ENCODE measurements at places on chromosomes 16 and 17.

DNA sequence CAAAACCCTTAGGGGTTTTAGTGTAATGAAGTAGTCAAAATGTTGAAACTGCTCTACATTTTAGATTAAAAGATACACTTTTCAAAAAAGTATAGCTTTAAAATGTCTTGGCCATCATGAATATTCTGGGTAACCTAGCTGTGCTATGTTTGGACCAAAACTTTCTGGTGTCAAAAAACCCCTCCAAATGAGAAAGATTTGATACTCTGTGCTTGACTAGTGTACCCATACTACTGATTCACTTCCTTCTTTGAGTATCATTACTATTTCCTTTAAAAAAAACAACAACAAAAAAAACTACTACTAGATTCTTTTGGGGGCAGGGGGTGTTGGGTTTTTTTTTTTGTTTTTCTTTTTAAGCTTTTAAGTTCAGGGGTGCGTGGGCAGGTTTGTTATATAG lies 37.3 kb downstream of the PTRH2 start:
- DNase-seq = no peak

- DNase-seq = no peak
These were observed 4.6 kb downstream of the PYCR1 start for GRCh38 chr17:81932333-81932983.

- no peak for DNase-seq
These were observed 84.5 kb downstream of the MRM3 start for GRCh38 chr17:866568-867103.

GRCh38 chr17:76191896-76192295 lies 48.4 kb downstream of the RNF157 start:
- no peak for DNase-seq

- DNase-seq = no peak
These were observed 17.1 kb downstream of the CDH5 start for GRCh38 chr16:66383551-66383950.

DNA sequence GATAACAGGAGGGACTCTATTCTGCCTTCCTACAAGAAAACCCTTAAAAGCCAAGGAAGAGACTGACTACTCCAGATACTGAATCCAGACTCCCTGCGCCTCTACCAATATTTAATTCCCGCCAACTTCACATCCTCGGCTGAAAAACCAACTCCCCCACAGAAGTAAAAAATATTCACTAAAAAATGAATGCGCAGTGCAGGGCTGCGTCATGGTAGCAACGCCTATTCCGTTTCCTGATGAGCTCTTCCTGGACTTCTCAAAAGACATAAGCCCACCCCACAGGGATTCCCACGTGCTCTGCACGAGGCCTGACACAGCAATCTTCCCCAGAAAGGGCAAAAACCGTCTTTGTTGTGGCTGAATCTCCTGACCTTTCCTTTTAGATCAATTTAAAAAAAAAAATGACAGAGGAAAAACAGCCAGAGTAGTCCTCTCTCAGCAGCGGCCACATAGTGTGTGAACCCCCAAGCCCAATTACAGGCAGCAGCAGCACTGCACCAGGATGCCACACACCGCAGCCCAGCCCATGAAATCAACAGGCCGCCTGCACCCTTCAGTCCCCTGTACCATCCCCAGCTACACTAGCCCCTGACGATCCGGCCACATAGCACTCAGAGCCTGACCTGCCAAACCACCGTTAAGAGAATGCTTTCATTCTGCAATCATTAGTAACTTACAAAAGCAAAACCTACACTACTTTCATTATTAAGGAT lies 23.9 kb downstream of the KLHDC4 start:
- no peak for DNase-seq

GRCh38 chr17:43587647-43588046 lies 41.5 kb upstream of the ETV4 start:
- DNase-seq = no peak

DNA sequence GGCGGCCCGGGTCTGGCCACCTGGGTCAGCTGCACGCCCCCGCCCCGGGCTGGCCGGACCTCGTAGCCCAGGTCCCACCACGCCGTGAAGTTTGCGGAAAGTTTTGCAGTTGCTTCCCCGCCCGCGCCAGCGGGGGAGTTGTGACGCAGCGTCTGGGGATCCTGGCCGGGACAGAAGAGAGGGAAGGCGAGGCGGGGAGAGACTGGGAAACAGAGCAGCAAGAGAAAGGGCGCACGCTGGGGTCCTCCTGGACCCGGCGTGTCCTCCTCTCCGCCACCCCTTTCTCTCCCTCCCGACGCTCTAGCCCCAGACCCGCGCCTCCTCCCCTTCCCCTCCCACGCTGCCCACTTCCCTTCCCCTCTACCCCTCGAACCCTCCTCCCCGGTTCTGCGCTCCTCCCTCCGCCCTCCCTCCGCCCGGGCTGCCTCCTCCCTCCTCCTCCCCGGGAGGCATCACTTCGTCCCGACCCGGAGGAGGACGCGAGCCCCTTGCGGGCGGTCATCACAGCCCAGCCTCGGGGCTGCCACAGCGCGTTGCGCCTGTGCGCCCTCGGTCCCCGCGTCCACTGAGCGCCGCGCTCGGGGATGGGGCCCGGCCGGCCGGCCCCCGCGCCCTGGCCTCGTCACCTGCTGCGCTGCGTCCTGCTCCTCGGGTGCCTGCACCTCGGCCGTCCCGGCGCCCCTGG lies at the start of gene MRC2:
Gene MRC2 (plus strand): TSS at position 452 of the 685 bp plus-strand sequence. CDS start 133 bp downstream, at position 585.
- DNase-seq = no peak

DNA sequence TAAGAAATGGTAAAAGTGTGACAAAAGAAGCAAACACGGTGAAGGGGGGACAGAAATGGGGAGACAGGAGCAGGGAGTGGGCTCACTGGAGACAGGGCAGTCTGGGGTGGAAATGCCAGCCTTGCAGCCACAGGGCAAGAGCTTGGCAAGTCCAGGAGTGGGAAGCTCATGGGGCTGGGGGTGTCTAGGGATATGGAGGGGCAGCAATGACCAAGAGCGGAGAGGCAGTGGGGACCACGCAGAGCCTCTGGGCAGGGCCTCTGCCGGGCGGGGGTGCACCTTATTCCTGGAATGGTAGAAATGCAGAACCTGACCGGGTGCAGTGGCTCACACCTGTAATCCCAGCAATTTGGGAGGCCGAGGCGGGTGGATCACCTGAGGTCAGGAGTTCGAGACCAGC lies 12.6 kb downstream of the SLC5A10 start:
- no peak for DNase-seq

- DNase-seq = no peak
These were observed 22.3 kb downstream of the RHBDL3 start for GRCh38 chr17:32287804-32288511.

DNA sequence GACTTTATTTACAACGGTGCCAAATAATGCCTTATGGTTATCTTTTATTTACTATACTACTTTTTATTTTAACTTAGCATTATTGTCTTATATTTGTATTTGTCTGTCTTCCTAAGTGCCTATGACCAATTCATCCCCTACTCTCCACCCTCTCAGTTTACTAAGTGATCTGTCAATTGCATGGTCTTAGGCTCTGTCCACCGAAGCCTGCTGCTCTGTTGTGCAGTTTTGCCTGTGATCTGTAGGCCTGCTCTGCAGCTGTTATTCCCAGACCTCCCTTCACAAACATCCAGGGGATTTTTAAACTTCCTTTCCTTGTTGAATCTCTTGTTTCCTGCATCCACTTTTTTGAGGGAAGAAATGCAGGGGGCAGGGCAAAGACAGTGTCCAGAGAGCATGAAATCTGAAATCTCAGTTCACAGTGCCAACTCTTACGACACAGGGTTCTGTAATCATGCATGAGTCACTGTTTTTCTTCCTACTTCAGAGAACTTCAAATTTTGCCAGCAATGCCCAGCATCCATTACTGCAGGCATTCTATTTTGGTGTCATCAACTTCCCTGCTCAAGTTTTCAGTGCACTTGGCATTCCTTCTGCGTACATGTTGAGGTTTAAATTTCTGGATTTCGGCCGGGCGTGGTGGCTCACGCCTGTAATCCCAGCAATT lies 11.4 kb downstream of the SLFN5 start:
- peak; percentile 45 for DNase-seq

- DNase-seq = no peak
These were observed 81.1 kb downstream of the CACNG1 start for GRCh38 chr17:67125417-67125816.

DNA sequence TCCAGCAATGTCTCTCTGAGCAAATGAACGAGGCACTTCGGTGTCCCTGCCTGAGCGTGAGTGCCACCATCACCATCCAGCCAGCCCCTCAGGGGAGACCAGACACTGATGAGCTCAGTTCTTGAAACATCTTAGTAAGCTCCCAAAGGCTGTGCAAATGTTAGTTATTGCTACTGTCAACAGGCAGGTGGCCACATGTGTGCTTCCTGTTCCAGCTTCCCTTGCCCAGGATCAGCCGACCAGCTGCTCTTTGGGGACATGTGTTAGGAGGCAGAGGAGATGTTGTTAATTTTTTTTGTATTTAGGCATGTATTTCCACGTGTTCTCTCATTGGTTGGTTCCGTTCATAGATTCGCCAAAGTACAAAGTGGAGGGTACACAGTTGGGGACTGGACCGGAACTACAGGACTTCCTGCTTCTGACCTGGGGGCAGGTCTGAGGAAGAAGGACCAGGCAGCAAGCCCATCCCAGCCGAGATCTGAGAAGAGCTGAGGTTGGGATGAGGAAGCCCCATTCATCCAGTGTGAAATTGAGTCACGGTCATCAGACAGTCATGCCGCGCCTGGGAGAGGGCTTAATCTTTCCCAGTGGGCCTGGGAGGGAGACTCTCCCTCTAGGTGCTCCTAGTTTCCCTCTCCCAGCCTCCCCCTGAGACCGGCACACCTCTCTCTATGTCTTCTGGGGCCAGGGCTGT lies 3.8 kb downstream of the TTYH2 start:
- DNase-seq = no peak

GRCh38 chr17:75509528-75510258 lies 5.6 kb downstream of the CASKIN2 start:
- DNase-seq = no peak

DNA sequence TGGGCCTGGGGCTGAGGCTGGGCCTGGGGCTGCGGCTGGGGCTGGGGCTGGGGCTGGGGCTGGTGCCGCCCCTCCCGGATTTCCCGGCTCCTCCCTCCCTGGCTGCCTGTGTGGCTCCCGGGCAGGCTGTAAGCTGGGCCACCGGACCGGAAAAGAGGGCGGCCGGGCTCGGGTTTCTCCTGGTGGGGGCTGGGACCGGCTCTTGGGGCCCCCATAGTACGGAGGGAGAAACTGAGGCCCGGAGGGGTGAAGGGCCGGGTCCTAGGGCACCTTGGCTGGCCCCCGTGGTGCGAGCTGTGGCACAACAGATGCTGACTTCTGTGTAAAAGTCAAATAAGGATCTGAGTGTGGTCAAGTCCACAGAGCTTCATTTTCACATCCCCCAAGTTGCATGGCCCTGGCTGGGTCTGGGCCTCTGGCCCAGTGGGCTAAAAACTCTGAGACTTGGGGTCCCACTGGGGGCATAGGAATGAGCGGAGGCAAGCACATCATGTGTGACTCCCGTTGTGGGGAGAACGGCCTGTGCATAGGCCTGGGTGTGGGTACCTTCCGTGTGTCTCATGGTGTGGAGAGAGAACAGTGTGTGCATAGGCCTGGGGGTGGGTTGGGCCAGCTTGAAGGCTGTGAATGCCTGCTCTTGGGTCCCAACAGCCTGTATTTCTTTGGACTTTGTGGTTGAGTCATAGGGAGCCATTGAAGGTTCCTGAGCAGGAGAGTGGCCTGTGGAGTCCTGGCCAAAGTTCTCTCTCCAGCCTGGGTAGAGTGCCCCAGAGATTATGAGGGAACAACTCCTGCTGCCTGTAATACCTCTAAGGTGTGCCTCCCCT lies 123.9 kb upstream of the CIBAR2 start:
- DNase-seq = no peak

DNA sequence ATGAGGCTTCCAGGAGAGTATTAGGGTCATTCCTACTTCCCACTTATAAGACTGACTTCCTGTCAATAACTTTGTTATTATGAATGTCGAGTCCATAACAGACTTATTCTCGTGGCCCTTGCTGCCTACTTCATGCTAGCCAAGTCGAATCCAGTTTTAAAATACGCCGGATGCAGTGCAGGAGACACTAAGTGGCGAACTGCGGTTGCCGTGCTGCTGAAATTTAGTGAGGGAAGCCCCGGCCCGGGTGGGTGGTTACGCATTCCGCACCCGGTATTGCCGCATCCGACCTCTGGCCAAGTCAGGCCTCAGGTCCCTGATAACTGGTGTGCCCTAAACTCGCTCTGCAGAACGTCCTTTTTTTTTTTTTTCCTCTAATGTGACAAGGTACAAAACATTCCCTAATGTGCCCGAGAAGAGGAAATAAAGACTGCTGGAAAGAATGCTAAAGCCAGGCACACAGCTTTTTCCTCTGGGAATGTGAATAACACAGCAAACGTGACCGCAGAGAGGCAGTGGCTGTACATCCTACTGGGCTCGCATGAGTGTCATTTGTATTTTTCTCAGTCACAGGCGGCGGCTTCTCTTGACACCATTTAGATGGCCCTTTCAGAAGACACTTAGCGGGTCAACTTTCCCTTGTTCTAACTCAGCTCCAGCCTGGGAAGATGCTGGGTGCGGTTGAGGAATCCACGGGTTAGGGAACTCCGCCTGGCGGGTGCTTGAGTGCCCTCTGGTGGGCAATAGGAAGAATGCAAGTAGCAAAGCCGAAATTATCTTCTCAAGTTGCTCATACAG lies 7.1 kb upstream of the AKTIP start:
- peak; percentile 26 for DNase-seq

DNA sequence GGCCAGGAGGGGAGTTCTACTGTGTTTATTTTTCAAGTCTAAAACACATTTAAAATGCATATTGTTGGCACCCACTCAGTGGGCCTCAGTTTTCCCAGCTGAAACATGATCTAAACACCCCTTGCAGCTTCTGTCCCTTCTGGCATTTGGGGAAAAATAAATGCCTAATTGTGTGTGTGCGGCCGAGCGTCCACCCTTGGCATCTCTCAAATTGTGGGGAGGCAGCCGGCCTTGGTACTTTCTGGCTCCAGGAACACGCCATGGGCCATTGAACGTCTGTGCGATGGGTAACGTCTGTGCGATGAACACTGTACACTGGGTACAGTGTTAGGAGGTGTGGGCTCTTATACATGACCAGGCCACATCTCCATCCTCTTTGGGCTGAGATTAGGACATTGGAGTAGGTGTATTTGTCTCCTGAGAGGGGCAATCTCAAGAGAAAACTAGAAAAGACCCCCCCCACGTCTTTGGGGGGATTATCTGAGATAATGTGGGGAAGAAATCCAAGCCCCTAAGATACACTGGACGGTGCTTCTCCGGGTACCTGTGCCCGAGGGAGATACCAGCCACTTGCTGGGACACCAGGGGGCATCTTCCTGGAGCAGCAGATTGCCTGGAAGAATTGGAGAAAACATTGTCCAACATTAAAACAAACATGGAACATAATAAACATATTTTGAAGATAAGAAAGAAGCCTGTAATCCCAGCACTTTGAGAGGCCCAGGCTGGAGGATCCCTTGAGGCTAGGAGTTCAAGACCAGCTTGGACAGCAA lies 54.9 kb downstream of the RAB11FIP4 start:
- DNase-seq = no peak

GRCh38 chr16:89135971-89136765 lies 35.4 kb upstream of the CDH15 start:
- DNase-seq = no peak

Data from COLO829 (cell line).